Suppressor macrophage treated with lipopolysaccharide for 4 hours (primary cell): ENCODE measurements at places on chromosomes 12 and 14.

GRCh38 chr12:114875313-114875712, 191.3 kb upstream of the TBX3 start:
- no peak for DNase-seq

GRCh38 chr12:117189725-117190209, 503 bp downstream of the FBXO21 start:
- peak; percentile 18 for DNase-seq

- DNase-seq = no peak
Measured at GRCh38 chr14:54291491-54292191, 105.2 kb upstream of the CDKN3 start.

GRCh38 chr14:75286313-75286712, 7.7 kb downstream of the FOS start:
- peak; percentile 70 for DNase-seq

- DNase-seq = no peak
Measured at GRCh38 chr12:1660304-1661187, 30.3 kb upstream of the ADIPOR2 start.

DNA sequence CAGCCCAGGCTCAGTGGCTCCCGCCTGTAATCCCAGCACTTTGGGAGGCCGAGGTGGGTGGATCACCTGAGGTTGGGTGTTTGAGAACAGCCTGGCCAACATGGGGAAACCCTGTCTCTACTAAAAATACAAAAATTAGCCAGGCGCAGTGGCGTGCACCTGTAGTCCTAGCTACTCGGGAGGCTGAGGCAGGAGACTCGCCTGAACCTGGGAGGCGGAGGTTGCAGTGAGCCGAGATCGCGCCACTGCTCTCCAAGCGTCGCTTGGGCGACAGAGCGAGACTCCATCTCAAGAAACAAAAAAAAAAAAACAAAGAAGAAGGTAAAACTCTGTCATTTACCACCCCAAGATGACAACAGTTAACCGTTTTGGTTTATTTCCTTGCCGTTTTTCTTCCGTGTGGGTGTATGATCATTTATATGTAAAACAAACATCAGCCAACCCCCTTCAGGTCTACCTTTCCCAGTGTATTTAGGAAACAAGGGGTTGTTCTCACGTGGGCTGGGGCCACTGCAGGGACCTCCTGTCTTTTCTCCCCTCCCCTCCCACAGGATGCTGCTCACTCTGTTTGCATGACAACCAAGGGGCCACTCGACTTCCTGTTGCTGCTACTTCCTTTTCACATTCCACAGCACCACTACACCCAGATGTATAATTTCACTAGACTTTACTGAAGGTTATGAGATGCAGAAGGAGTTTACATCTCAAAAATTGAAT, 13.6 kb downstream of the TTC9 start:
- no peak for DNase-seq

DNA sequence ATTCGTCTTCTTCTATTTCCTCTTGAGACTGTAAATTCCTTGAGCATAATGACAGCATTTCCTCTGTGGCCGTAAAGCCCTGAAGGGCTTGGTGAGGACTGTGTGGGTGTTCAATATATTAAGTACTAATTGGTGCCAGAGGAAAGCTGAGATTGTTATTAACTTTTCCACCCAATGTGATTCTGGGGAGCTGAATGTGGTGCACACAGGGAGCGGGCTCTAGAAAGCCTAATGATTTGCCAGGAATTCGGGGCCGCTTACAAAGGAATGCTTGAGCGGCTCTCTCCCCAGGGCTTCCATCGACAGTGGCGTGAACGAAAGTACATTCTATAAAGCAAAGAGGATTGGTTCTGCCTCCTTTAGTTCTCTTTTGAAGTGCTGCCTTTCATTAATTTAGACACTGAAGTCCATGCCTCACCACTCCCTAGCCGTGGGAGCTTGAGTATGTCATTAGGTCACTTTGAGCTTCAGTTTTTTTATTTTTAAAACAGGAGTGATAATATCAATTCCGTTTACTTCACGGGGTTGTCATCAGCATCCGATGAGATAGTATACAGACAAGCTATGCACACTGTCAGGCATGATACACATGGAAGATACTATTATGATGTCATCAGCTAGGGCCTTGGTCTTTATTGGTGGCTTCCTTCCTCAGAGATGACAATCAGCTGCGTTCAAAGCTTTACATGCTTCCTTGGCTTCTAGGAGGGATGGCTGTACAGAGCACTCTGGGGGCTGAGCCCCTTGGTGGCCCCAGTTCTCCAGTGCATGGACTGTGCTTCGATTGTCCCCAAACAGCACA, 11.0 kb upstream of the GSG1 start:
- DNase-seq = no peak

GRCh38 chr12:26203167-26203780, 7.9 kb downstream of the SSPN start:
- DNase-seq = no peak

- DNase-seq = no peak
Measured at GRCh38 chr12:19829100-19829853, 390.0 kb downstream of the AEBP2 start.

DNA sequence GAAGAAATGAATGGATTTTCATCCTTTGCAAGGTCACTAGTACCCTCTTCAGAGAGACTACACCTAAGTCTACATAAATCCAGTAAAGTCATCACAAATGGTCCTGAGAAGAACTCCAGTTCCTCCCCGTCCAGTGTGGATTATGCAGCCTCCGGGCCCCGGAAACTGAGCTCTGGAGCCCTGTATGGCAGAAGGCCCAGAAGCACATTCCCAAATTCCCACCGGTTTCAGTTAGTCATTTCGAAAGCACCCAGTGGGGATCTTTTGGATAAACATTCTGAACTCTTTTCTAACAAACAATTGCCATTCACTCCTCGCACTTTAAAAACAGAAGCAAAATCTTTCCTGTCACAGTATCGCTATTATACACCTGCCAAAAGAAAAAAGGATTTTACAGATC, 40.8 kb downstream of the SPATA7 start:
- DNase-seq = no peak

DNA sequence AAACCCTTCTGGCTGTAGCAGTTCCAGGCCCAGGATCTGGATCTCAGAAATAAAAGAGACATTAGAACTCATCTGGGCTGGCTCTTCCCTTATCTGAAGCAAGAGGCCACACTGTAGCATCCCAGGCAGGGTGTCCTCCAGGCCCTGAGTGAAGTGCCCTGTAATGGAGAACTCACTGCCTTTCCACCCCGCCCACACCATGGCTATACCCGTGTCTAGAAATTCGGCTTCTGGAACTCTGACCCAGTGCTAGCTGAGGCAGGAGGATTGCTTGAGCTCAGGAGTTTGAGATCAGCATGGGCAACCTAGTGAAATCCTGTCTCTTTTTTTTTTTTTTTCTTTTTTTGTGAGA, 23.5 kb upstream of the PLEKHG3 start:
- DNase-seq = no peak
